Kidney (tissue), 22 donors: ENCODE measurements at places on chromosomes 2 and 18. TPM values are rescaled to one million over a fixed set of nuclear protein-coding genes. Genes with fewer than 3 reads are reported as not detected.

GRCh38 chr2:229407170-229407569 lies 136.1 kb upstream of the PID1 start:
- DNase-seq, result no peak
- no peaks in the 10 kb centered on the region for H3K27me3 ChIP-seq
- no peaks in the 10 kb centered on the region for H3K4me1 ChIP-seq
- H3K4me3 ChIP-seq, result no peak overlapping the region

Gene SLC30A3
- total RNA-seq, result 0.31 TPM

DNA sequence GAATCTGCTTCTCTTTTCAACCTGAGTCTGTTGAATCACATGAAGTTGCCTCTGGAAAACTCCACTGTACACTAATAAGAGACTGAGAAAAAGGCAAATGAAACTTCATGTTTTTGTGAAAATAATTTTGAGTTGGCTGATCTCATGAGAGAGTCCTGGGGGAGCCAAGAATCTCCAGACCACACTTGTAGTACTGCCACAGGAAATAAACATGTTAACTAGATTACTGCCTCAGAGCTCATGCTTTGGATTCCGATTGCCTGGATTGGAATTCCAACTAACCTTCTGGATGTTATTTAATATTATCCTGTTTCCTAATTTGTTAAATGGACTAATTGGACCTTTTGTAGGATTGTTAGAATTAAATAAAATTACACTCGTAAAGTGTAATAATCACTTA lies 25.2 kb downstream of the NUP35 start:
- H3K4me3 ChIP-seq, result no peak overlapping the region
- H3K4me1 ChIP-seq, result no peaks in the 10 kb centered on the region
- no peak overlapping the region for H3K27ac ChIP-seq
- DNase-seq, result no peak
- no peaks in the 10 kb centered on the region for H3K27me3 ChIP-seq

Gene EFR3B
- 1.1 TPM for total RNA-seq

GRCh38 chr2:98459496-98460175 lies 15.0 kb downstream of the INPP4A start:
- H3K27me3 ChIP-seq, result no peaks in the 10 kb centered on the region
- no peak for DNase-seq
- H3K4me1 ChIP-seq, result no peaks in the 10 kb centered on the region
- no peaks in the 10 kb centered on the region for H3K36me3 ChIP-seq

DNA sequence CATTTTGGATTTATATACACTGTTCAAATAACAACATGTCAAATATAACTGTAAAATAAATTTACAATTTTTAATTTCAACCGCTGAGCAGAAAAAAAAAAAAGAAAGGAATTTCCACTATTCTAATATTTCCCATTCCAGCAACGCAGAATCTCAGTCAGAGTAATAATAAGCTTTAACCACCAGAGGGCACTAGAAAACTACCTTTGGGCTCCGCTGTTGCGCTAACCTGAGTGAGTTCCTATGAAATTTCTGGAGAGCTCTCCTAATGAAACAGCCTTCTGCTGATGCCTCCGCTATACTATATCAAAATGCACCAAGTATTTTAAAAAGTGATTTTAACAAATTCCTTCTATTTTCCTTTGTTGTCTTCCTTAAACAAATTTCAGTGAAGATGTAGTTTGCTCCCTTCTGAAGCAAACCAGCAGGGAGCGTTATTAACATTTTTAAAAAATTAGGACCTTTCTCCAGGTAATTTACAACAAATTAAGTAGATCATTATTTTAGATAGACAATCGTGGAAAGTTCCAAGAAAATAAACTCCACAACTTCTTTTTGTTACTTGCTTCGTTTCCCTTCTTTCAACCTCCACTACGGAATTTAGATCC lies 23.0 kb downstream of the ERMN start:
- H3K36me3 ChIP-seq, result no peaks in the 10 kb centered on the region
- no peak overlapping the region for H3K27ac ChIP-seq
- H3K4me1 ChIP-seq, result no peaks in the 10 kb centered on the region
- no peak overlapping the region for H3K4me3 ChIP-seq
- DNase-seq, result peak; percentile 13

DNA sequence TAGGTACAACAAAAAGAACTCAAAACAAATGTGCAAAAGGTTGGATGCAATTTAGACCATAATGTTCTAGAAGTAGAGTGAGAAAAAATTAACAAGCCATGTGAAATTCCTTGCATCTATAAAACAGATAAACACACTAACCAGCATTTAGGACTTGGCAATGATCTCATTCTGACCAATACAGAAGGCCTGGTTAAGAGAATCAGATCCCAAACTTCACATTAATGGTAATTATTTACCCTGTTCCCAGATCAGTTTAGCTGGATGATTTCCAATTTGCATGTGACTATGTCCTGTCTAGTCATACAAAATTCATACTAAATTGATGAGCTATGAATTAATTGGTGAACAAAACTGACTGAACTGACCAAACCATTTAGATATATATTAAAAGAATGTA lies 98.4 kb upstream of the FIGN start:
- no peaks in the 10 kb centered on the region for H3K27me3 ChIP-seq
- peaks cover 3% of the 10 kb centered on the region for H3K4me1 ChIP-seq
- H3K4me3 ChIP-seq, result no peak overlapping the region
- no peak for DNase-seq
- no peaks in the 10 kb centered on the region for H3K36me3 ChIP-seq

DNA sequence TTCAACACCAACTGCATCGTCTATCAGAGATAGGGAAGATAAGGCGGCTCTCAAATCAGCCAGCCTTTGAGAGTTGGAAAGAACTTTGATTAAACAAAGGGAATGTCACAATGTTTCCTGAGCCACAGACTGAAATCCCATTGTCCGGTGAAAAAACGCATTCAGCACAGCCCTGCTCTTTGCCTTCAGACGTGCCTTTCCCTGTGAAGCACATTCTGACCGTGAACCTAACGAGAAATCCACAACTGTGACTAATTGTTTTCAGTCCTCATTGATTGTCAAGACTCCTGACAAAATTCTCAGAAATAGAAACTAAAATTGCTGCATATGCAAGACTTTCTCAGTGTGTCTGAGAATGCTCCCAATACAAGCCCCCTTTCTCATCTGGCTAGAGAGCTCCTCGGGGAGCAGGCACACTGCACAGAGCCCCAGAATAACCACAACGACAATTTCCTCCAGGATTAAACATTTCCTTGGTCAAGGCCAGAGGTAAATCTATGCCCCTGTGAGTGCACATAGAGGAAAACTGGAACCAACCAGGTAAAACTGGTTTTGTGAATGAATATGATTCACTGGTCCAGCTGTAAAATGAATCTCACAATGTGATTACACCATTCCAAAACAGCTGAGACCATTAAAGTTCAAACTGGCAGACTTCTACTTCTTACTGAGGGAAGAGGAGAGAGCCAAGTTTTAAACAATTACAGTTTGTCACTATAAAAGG lies 561.9 kb upstream of the ID2 start:
- peak overlapping the region; percentile 53 for H3K27ac ChIP-seq
- peaks cover 11% of the 10 kb centered on the region for H3K4me1 ChIP-seq
- no peak overlapping the region for H3K4me3 ChIP-seq
- no peaks in the 10 kb centered on the region for H3K27me3 ChIP-seq

Gene CKAP2L
- 0.88 TPM for total RNA-seq

Gene SNTG2
- 2.2 TPM for total RNA-seq

Gene KLHL30
- total RNA-seq, result 5.7 TPM

- H3K27me3 ChIP-seq, result no peaks in the 10 kb centered on the region
- H3K4me3 ChIP-seq, result no peak overlapping the region
- peaks cover 14% of the 10 kb centered on the region for H3K4me1 ChIP-seq
- no peaks in the 10 kb centered on the region for H3K36me3 ChIP-seq
- DNase-seq, result no peak
- no peak overlapping the region for H3K27ac ChIP-seq
Measured at GRCh38 chr18:79682481-79682880, 2.9 kb downstream of the CTDP1 start.

Gene AMER3
- total RNA-seq, result not detected

DNA sequence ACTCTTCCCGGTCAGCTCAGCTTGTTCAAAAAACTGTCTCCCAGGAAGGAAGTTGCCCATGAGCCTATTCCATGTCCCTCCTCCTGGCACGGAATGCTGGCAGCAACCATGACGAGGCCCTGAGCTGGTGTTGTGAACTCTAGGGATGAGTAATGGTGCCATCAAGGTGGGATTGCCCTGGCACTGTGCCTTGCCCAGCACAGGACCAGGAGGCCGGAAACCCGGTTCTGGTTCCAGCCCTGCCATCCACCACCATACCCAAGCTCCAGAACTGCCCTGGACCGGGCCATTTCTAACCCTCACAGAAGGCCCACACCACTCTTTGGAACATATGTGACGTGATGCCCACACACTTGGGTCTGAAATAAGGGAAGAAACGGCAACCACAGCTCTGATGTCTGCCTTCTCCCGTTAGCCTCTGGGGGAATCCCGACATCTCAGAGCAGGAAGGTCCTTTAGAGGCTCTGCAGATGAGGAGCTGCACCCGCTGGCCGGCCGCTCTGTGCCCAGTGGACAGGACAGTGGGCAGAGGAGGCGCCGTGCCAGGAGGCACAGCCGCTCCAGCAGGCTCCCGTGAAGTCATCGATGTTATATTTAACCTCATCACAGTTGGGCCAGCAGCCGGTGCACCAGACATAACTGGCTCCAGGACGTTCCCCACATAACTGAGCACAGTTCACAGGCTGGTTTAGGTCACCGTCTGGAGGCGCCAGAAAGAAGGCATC lies 462.1 kb upstream of the ID2 start:
- H3K27me3 ChIP-seq, result no peaks in the 10 kb centered on the region
- H3K27ac ChIP-seq, result no peak overlapping the region
- H3K4me3 ChIP-seq, result no peak overlapping the region
- H3K36me3 ChIP-seq, result no peaks in the 10 kb centered on the region
- H3K4me1 ChIP-seq, result no peaks in the 10 kb centered on the region

Gene OTOF
- 0.16 TPM for total RNA-seq

GRCh38 chr18:31744321-31745067 lies 16.2 kb downstream of the SLC25A52 start:
- H3K4me3 ChIP-seq, result no peak overlapping the region
- no peak overlapping the region for H3K27ac ChIP-seq
- no peaks in the 10 kb centered on the region for H3K27me3 ChIP-seq

GRCh38 chr2:217614498-217614897 lies 388.3 kb downstream of the TNS1 start:
- DNase-seq, result no peak
- H3K27ac ChIP-seq, result no peak overlapping the region
- no peak overlapping the region for H3K4me3 ChIP-seq
- H3K4me1 ChIP-seq, result peaks cover 2% of the 10 kb centered on the region

DNA sequence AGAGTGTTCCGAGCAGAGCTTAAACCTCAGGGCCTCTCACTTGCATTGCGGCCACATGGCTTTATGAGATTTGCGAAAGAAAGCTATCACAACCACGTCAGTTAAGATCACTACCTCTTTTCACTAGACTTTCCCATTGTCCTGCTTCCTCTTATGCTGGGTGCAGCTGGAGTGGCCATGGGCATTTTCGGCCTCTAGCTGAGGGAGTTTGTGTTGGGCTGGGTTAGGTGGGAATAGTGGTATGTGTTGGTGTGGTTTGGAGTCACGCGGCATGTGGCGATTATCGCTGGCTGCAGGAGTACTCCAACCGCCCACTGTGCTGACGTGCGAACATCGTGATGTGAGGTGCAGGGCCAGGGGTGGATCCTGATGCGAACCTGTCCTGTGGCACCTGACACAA lies 27.1 kb downstream of the RALB start:
- H3K4me3 ChIP-seq, result no peak overlapping the region
- no peaks in the 10 kb centered on the region for H3K27me3 ChIP-seq
- H3K36me3 ChIP-seq, result peaks cover 13% of the 10 kb centered on the region
- H3K27ac ChIP-seq, result no peak overlapping the region

- no peak for DNase-seq
- no peaks in the 10 kb centered on the region for H3K27me3 ChIP-seq
- H3K36me3 ChIP-seq, result no peaks in the 10 kb centered on the region
- no peaks in the 10 kb centered on the region for H3K4me1 ChIP-seq
- no peak overlapping the region for H3K4me3 ChIP-seq
Measured at GRCh38 chr18:44901283-44901682, 220.6 kb downstream of the SETBP1 start.

Gene WDR35
- 21.2 TPM for total RNA-seq

GRCh38 chr2:80438686-80439085 lies 134.1 kb upstream of the LRRTM1 start:
- no peaks in the 10 kb centered on the region for H3K36me3 ChIP-seq
- no peaks in the 10 kb centered on the region for H3K27me3 ChIP-seq
- H3K27ac ChIP-seq, result no peak overlapping the region
- H3K4me3 ChIP-seq, result no peak overlapping the region

DNA sequence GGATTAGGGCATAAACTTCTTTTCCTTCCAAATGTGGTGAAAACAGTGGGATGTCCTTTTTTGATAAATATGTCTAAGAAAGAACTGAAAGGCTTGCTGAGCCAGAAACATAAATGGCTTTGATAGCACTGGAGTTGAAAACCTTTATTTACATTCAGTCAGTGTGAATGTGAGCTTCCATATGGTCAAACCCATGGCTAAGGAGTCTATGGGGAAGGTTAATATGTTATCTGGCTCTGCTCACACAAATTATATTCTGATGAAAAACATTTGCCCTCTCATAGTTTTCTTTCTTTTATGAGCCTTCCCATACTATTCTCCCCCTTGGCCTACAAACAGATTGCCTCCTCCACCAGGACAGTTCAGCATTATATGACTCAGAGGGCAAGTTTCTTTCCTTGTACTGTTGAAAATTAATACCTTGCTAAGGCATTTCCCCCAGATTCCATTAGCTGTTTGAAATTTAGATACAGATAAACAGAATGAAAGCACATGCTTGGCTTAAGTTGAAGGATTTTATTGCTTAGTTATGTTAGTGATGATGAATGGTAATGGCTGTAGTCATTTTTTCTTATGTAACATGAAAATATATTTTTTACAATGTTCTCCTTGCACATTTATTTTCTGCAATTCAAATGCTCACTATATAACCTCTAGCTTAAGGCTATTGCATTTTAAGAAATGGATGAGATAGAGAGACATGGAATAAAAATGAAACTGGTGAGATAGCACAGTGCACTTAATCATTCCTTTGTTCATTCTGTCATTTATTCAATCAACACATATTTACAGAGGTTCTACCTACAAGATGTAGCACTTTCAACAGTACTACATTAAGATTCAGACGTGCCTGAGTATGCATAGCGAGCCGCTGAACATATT lies 544.1 kb downstream of the LRRTM4 start:
- H3K4me1 ChIP-seq, result no peaks in the 10 kb centered on the region
- no peak for DNase-seq
- H3K27ac ChIP-seq, result no peak overlapping the region
- H3K36me3 ChIP-seq, result no peaks in the 10 kb centered on the region
- no peak overlapping the region for H3K4me3 ChIP-seq
- H3K27me3 ChIP-seq, result no peaks in the 10 kb centered on the region

- H3K36me3 ChIP-seq, result no peaks in the 10 kb centered on the region
- no peak overlapping the region for H3K4me3 ChIP-seq
- DNase-seq, result no peak
- no peaks in the 10 kb centered on the region for H3K27me3 ChIP-seq
- no peaks in the 10 kb centered on the region for H3K4me1 ChIP-seq
Measured at GRCh38 chr18:11000071-11000470, 149.3 kb downstream of the PIEZO2 start.

Gene PLGLB1
- 4.1 TPM for total RNA-seq

- H3K36me3 ChIP-seq, result no peaks in the 10 kb centered on the region
- no peak overlapping the region for H3K27ac ChIP-seq
- no peak for DNase-seq
- H3K4me3 ChIP-seq, result no peak overlapping the region
Measured at GRCh38 chr18:24321071-24321470, 76.6 kb downstream of the OSBPL1A start.

Gene CPLX4
- not detected for total RNA-seq
